Urothelium cell line (cell line): ENCODE measurements at places on chromosomes 11 and 22.

- no peak for DNase-seq
Measured at GRCh38 chr22:37092997-37093396, 16.5 kb downstream of the TMPRSS6 start.

GRCh38 chr11:120867988-120868387 lies 155.9 kb upstream of the TBCEL start:
- no peak for DNase-seq

DNA sequence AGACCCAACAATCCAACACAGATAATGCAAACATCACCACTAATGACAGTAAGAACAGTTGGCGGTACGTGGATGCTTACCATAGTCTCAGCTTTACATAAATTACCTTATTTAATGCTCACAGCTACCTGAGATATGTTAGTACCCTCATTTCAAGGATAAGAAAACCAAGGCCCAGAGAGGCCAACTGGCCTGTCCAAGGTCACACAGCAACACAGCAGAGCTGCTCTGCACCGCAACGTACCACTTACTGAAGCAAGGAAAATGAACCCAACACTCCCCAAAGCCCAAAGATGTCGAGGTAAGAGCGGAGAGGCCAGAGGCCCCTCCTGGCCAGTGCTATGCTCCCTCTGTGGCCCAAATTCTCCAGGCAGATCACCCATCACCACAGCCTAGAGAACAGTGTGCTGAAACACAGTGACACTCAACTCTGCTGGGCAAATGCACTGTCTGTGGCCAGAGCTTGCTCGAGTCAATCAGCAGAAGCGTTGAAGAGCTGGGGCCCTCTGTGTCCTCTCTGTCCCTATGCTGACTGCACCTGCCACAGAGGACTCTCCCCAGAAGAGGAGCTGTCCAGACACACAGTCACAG lies 14.0 kb downstream of the SHANK2 start:
- DNase-seq: no peak

DNA sequence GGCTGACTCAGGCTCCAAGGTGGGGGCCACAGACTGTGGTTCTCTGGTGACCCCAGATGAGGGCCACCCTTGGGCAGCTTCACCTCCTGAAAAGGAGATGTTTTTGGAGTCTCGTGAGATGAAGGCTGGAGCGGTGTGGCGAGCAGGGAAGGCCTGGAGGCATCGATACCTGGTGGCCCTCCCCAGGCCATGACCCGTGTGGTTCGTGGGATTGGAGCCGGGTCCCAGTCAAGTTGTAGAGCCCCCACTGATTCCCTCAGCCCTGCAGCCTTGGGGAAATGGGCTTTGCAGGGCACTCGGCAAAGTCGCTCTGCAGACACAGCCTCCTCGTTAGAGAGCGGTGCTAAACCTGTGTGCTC lies 1083.4 kb downstream of the BRD1 start:
- no peak for DNase-seq

DNA sequence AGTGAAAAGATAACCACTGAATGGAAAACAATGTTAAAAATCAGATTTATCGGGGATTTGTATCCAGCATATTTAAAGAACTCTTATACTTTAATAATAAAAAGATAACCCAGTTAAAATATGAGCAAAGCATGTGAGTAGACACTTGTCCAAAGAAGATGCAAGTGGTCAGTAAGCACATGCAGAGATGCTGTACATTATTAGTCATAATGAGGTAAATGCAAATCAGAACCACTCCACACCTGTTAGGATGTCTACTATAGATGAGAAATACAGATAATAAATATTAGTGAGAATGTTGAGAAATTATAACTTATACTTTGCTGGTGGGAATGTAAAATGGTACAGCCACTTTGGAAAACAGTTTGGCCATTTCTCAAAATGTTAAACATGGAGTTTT lies 28.0 kb downstream of the QSER1 start:
- DNase-seq: no peak

GRCh38 chr22:49620666-49621065 lies 207.0 kb downstream of the BRD1 start:
- no peak for DNase-seq

- DNase-seq: no peak
Measured at GRCh38 chr22:42587588-42588175, 27.0 kb downstream of the POLDIP3 start.

- no peak for DNase-seq
Measured at GRCh38 chr22:33030923-33031525, 27.2 kb downstream of the SYN3 start.

DNA sequence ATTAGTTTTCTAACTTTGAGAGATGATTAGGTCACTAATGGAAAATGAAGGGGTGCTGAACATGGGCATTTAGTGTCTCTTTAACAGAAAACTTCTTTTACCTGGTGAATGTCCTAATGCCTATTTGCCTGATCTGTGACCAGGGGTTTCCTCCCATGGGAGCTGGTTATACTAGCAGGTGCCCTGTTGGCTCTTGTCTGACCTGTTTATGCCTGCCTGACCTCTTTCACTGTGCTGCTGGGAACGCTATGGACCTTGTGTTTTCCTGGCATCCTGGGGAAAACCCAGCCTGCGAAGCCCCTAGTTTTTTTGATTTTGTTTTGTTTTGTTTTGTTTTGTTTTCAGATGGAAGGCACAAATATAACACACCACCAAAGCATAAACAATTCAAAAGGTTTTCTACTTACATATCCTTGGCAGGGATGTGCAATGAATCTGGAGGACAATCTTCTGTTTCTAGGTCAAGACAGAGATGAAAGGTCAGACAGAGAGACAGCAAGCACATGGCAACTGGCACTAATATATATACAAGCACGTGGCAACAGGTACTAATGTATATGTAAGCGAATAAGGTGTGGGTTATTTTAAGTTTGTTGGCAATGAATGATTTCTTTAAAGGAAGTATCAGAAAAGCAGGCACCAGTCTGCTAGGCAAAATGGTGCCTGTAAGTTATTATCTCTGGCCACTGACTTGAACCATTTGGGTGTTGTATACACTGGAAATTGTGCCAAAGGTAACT lies 390.2 kb downstream of the LUZP2 start:
- DNase-seq: no peak

GRCh38 chr22:36384766-36385481 lies 2.8 kb downstream of the MYH9 start:
- peak; percentile 49 for DNase-seq

DNA sequence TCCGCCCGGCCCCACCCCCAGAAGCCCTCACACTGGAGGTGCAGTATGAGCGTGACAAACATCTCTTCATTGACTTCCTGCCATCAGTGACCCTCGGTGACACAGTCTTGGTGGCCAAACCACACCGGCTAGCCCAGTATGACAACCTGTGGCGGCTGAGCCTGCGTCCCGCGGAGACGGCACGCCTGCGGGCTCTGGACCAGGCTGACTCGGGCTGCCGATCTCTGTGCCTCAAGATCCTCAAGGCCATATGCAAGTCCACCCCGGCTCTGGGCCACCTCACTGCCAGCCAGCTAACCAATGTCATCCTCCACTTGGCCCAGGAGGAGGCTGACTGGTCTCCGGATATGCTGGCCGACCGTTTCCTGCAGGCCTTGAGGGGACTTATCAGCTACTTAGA lies 6.6 kb upstream of the ATF4 start:
- no peak for DNase-seq

DNA sequence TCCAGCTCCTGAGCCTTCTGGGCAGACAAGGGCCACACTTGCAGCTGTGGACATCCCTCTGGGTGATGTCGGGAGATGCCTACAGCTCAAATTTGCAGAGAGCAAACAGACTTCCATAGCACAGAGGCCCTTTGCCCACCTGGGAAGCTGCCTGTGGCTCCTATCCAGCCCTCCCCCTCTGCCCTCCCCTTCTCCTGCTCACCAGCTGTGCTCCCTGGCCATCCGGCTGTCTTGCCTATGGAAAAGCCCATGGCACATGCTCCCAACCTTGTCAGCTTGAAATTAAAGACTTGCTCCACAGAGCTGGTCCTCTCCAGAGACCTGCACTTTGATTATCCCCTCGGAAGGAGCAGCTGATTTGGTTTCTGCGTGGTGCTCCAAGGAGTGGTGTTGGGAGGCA lies 118.9 kb upstream of the NECTIN1 start:
- DNase-seq: no peak

DNA sequence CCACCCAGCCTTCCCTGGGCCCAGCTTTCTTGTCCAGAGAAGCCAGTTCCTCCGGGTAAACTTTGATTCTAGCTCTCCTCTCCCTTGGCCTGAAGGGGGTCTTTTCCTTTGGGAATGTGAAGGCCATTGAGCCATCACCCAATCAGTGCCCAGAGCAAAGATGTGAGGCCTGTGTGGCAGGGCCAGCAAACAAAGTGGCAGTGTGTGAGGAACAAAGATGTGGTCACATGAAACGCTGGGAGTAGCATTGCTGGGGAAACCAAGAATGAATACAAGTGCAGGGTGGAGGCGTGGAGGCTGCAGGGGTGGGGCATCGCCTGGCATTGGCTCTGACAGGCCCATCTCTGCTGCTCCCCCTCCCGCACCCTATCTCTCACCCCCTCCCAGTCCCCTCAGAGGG lies 91.9 kb upstream of the BID start:
- no peak for DNase-seq

DNA sequence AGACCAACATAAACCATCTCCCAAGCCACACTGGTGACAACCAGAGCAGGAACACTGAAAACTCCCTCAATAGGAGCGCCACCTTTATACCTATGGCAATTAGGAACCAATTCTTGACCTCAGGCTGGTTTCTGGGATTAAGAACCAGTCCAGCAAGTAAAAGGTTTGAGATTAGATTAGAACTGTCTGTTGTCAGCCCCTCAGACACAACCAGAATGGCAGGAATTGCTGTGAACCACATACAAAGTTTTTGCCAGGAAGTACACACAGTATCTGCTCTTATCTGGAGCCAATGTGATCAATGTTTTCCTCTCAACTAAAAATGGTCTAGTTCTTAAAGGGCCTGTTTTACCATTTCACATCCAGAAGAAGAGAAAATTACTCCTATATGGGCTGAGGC lies 55.2 kb downstream of the RBFOX2 start:
- no peak for DNase-seq
